Stimulated activated CD8-positive, alpha-beta memory T cell treated with anti-CD3 and anti-CD28 coated beads, Interleukin-4, amount 100 ng/mL, for 1 hour (primary cell): ENCODE measurements at places on chromosomes 6 and 20.
A peak's percentile ranks its signal among the peaks of the same experiment; 100 is the strongest.

- DNase-seq, result no peak
Observed at GRCh38 chr20:22807646-22808244, 223.4 kb upstream of the FOXA2 start.

- no peak for DNase-seq
Observed at GRCh38 chr20:7657569-7657968, 282.7 kb downstream of the HAO1 start.

DNA sequence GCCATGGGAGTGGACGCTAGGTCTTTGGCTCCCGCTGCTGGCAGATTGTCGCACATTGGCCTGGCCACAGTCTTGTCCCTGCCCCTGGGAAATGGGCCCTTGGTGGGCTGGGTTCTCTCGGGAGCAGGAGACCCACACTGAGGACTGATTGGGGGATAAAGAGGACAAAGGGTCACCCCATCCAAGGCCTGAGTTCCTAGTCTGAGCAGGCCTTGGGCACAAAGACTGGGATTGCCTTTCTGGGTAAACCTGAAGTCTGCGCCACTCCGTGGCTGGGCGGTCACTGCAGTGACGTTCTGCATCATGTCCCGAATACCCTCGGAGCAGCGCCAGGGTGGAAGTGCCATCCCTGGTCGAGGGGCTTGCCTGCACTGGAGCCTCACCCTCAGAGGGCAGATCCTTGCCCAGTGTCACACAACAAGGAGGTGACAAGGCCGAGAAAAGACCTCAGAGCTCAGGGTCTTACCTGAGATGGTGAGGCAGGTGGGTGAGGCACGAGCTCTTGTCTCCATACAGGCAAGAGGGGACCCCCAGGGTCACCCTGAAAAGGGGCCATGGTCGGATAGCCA is 36.1 kb upstream of the ZBP1 start:
- no peak for DNase-seq

- DNase-seq, result no peak
Observed at GRCh38 chr6:154653385-154653784, 79.8 kb upstream of the SCAF8 start.

DNA sequence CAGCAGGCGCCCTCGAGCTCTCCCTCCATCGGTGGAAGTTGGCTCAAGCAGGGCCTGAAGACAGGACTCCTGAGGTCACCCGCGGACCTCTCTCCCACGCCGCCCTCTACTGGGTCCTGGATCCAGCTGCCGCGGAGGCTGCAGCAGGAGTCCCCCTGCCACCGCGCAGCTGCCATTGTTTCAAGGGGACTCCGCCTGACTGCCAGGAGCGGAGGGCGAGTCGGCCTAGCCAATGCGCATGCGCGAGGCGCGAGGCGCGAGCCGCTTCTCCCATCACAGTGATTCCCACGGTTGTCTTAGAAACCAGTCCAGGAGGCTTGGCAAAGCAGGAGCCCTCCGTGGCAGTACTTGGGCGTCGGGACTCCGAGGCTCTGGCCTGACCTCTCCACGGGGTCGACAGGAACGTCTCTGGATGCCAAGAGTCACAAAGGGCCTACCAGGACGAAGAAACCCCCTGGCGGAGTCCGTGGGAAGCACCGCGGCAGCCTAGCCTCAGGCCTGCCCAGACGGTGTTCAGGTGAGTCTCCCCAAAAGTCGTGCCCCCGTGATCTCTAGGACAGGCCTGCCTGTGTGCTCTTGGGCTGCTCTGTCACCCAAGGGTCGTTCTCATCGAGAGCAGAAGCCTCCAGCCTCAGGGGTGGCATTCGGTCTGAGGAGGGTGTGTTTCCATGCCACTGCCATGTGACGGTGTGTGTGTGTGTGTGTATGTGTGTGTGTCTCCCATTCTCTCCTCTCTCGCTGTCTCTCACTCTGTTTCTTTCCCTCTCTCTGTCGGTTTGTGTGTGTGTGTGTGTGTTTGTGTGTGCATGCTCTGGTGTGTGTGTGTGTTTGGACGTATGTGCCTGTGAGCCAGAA is 290.6 kb upstream of the ZNF337 start:
- DNase-seq, result peak; percentile 41

DNA sequence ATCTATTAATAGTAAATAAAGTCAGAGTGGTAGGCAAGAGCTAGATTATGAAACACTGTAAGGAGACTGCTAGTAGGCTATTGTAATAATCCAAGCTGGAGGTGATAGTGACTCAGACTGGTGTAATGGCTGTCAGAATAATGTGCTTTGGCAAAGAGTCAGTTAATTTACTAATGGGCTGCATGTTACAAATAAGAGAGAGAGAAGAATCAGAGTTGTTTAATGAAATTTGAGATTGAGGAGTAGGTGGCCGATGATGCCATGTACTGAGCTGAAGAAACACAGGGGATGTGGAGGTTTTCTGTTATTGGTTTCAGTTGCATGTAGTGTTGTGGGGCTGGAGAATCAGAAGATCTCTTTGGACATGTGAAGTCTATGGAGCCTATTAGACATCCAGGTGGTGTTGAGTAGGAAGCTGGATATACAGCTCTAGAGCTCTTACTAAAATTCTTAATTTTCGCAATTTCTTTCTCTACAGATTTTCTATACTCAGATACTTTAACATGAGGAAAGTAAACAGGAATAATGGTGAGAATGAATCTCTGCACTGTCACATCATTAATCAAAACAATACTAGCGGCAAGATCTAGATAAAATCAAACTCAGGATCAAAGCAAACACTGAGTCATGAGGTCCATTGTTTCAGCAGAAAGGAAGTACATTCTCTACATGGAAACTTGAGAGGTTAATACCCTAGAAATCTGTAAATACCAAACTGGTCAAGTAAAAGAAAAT is 167.7 kb downstream of the SIM1 start:
- DNase-seq, result no peak

GRCh38 chr20:905396-905961 is 10.7 kb downstream of the ANGPT4 start:
- no peak for DNase-seq

DNA sequence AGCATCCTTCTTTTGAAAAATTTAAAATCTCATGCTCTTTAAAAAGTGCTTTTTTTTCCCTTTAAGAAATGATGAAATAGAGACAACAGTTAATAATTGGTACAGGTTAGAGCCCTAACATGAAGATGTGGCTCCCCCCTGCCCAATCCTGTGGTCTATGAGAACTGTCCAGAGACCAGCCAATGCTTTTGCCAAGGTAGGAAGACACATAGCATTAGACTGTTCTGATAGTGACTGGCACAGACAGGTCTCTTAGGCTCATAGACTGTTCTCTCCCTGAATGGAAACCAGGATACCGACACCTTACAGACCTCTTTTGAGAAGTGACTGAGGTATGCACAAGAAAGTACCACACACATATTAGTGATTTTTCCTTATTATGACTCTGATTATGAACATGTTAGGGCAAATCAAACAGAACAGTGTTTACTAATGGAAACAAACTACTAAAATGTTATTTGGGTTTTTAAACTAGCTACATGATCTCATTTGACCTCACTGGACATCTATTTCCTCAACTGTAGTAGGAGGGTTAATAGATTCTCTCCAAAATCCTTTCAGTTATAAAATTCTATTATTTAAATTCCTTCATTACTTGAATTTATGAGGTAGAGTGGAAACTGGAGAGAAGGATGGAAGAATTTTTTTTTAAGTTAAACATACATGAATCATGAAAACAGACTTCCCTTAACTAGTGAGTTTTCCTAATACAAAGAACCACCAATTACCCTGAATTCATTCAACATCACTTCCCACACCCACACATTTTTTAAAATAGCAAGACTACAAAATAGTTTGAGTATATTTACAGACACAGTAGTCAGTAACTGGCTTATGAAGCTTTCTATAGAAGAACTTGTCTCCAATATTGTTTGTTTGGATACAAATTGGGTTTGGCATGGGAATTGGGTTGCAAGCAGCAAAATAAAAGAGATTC is 120.4 kb downstream of the OGFRL1 start:
- DNase-seq, result no peak

- DNase-seq, result no peak
Observed at GRCh38 chr6:142819603-142820337, 125.2 kb downstream of the HIVEP2 start.

DNA sequence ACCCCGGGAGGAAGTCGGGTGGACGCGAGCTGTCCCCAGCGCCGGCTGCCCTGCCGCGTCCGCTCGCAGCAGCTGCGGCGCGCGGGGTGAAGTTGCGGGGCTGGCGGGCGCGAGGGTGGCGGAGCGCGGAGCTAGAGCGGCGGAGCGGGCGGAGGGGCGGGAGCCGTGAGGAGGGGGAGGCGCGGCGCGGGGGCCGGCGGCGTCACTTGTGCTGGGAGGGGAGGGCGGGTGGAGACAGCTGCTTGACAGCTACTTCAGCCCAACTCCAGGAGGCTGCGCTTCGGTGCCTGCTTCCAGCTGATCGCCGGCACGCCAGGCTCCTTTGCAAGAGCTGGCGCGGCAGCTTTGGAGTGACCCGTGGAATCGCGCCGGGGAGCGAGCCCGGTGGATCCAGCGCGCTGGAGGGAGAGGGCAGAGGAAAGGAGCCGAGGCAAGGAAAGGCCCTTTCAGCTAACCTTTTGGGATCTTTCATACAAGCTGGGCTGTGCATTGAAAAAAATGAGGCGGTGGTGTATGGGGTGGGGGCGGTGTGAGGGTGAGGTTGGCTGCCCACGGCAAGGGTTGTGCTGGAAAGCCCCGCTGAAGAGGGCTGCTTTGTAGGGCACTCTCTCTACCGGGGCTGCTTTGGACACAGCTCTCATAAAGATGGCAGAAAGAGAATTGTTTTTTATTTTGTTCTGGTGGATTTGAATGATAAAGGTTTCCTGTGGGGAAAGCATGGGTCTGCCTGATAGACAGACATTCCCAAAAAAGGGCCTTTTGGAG is 24.6 kb downstream of the RIPOR2 start:
- DNase-seq, result no peak

DNA sequence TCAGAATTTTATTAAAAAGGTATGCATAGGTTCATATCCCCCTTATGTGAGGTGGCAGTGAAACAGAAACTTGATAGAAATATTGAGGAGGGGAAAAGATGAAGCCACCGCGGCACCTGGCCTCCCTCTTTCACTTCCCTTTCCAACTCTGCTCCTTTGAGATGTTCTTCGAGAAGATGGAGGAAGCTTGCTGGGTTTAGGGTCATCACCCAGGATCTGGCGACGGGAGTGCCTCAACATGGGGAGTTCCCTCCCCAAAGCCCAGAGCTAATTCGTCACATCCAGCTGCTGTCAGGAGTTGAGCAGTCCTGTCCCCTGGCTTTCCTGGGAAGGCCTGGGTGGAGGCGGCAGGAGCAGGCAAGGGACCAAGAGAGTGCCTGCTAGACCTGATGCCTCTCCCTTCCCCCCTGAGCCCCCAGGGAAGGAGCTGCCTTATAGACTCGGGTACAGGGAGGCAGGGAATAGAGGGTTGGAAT is 29.1 kb downstream of the RREB1 start:
- no peak for DNase-seq

DNA sequence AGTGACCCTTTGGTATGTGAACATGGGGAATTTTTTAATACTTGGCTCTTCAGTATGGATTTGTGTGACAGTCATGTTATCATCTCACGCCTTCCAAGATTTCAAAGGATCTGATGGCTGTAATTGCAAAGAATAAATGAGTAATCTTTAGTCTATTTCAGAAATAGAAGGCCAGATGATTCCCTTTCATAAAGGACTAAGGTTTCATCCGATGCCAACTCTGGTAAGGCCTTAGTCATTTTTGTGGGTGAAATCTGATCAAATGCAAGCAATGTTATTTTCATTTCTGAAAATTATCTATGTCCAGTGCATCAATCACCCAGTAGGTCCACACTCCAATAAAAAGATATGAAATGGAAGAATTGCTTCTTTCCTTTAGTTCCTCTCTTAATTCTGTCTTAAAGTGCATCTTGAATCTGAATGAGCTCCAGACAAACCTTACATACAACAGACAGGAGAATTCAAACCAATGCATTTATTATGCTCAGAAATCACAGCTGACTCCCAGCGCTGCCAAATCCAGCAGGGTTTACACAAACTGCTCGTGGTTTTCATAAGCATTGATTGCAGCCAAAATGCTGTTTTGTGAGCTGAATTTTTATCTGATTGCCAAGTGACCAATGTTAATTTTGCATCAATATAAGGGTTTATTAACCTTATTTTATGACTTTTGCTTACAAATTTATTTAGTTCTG is 565.2 kb upstream of the MARCKS start:
- DNase-seq, result no peak

DNA sequence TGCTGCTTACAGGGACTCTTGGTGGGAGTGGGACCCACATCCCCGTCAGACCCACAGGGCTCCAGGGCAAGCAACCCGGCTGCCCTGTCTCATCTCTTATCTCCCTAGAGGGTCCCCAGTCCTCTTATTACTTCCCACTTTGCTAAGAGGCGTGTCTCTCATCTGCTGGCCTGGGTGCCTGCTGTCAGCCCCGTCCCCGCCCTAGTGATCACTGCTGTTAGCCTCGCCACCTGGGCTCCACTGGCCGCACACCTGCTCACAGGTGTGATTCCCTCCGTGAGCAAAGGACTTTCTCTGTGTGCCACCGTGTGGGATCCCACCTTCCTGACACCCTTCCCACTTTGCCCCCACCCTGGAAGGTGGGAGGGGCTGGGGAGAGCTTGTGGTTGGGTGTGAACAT is 57.6 kb downstream of the TCP11 start:
- DNase-seq, result no peak

GRCh38 chr6:153160221-153160620 is 29.1 kb upstream of the RGS17 start:
- DNase-seq, result no peak

- no peak for DNase-seq
Observed at GRCh38 chr20:9911519-9911918, 72.6 kb upstream of the PAK5 start.

- DNase-seq, result no peak
Observed at GRCh38 chr6:162620073-162620472, 107.5 kb downstream of the PRKN start.

DNA sequence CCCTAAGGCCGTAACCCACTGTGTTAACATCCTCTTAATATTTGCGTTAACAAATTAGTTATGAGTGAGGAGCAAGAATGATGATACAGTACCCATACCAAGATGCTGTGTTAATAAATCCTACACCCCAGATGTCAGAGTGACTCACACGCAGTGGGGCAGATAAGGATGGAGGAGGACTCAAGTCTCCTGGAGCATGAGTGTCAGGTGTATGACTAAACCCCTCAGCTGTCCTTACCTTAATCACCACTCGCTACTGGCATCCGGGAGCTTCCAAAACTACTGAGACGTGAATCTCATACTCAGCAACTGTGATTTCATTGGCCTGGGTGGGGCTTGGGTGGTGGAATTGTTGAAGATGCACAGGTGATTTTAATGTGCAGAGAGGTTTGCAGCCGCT is 131.3 kb upstream of the MTHFD1L start:
- no peak for DNase-seq

- no peak for DNase-seq
Observed at GRCh38 chr20:40680161-40680959, 8.7 kb downstream of the MAFB start.

- DNase-seq, result no peak
Observed at GRCh38 chr6:31139599-31139998, 733 bp upstream of the PSORS1C2 start.

- DNase-seq, result no peak
Observed at GRCh38 chr20:47606414-47606982, 104.8 kb downstream of the NCOA3 start.

GRCh38 chr20:13492001-13492481 is 146.7 kb downstream of the TASP1 start:
- DNase-seq, result no peak
